Dermis microvascular lymphatic vessel endothelial cell (primary cell): ENCODE measurements at places on chromosomes 5 and 9.

DNA sequence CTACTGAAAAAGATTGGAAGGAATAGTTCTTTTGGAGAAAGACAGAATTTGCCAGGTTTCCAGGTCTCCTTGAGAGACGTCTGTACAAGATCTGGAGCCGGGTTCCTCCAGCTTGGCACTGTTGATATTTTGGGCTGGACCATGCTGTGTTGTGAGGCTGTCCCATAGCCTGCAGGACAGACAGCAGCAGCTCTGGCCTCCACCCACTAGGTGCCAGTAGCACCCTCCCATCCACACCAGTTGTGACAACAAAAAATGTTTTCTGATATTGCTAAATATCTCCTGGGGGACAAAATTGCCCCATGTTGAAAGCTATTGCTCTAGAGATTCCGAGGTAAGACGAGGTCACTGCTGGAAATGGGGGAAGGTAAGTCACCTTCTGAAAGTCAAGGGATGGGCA lies 287.7 kb upstream of the DAP start:
- DNase-seq, result no peak

GRCh38 chr9:112239284-112239683 lies 64.2 kb upstream of the SUSD1 start:
- peak; percentile 4 for DNase-seq

GRCh38 chr5:151691706-151692105 lies 5.0 kb upstream of the SPARC start:
- DNase-seq, result no peak

DNA sequence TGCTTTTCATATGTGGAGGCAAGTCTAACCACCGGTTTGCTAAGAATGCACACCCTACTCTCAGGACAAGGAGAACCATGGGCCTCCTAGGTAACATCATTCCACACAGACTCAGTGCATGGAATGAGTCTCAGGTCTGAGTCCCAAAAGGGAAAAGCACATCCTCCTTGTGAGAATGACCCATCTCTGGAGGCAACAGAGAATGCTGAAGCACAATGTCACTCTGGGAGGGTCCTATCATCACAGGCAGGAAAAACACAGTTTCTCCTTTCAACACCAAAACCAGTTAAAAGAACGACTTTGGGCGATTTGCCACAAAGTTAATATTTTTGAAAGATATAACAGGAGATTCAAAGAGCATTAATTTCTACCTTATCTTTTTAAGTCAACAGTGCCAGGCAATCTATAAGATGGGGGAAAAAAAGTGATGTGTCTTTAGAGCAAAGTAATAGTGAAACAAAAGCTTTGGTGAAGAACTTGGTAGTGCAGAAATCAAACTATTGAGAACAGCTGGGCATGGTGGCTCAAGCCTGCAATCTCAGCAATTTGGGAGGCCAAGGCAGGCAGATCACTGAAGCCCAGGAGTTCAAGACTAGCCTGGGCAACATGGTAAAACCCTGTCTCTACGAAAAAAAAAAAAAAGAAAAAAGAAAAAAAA lies 97.3 kb downstream of the OXCT1 start:
- DNase-seq, result no peak

- DNase-seq, result no peak
Observed at GRCh38 chr9:81113453-81114124, 575.8 kb downstream of the TLE1 start.

DNA sequence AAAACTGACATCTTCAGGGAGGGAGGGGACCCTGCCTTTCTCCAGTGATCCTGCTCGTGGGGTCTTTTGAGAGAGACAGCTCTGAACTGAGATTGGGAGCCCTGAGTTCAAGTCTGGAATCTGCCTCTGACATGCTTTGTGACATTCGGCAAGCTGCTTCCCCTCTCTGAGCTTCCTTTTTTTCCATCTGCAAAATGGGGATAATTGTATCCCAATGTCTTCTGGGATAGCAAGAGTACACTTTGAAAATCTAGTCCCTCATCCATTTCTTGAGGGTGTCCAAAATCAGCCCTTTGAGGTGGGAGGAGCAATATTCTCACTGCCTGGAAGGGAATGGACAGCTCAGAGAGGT lies 186.3 kb downstream of the RGS3 start:
- DNase-seq, result no peak
